Cortex of kidney (tissue), 1 donor: ENCODE measurements at places on chromosomes 16 and 17.

DNA sequence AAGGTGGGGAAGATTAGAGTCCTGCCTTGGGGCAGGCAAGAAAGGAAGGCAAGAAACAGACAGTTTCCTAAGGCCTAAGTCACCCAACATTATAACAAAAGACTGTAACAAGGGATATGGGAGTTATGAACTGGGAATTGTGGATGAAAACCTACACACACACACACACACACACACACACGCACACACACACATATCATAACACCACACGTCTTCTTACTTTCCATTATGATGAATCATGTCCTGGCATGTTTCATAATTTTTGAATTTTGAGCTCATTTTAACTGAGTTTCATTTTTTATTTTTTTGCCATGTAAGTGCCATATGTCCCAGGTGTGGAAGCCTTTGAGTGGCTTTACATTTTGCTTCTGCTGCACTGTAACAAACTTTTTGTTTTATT is 29.9 kb downstream of the HS3ST2 start:
- DNase-seq: no peak

DNA sequence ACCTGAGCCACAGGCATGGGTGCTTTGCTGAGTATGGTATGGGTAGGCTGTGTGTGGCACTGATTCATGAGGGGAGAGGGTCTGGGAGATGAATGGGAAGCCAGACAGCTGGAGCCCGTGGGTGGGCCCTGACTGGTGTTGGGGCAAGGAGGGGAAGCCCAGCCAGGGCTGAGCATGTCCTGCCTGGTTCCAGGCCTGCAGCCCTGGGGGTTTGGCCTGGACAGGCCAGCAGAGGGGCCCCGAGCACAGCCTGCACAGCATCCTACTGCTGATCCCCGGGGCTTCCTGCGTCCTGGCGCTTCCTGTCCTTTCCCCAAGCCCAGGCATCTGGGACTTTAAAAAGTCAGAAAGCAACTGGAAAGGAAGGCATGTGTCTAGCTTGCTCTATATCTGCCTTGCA is 4.6 kb upstream of the MVD start:
- no peak for DNase-seq

GRCh38 chr17:7043497-7044198 is at the start of gene SLC16A11:
TSS of gene SLC16A11 (minus strand) at chr17:7044092. CDS start at chr17:7043513, 579 bp downstream.
- DNase-seq: no peak

DNA sequence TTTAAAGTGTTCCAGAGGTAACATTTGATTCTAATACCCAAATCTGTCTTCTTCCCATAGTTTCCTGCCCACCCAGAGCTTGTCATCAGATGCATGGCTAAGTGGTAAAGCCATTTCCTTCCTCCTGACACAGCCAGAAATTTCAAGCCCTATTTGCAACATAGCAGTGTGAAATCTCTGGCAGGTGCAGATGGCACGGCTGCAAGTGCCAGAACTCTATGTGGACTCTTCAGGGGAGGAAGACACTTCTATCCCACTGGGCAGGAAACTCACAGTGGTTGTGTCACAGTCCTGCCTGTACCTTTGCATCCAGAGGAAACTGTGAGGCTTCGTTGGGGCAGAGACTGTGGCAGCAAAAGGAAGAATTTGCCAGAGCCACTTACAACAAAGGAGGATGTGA is 13.2 kb downstream of the DYNLRB2 start:
- DNase-seq: no peak

GRCh38 chr17:43040655-43041054 is 15.6 kb downstream of the RND2 start:
- DNase-seq: no peak

GRCh38 chr17:34207572-34207971 is 47.5 kb upstream of the CCL2 start:
- DNase-seq: no peak

- DNase-seq: no peak
Measured at GRCh38 chr17:50130559-50131305, 772 bp upstream of the SAMD14 start.

- DNase-seq: no peak
Measured at GRCh38 chr17:4785311-4786105, 656 bp downstream of the VMO1 start.

DNA sequence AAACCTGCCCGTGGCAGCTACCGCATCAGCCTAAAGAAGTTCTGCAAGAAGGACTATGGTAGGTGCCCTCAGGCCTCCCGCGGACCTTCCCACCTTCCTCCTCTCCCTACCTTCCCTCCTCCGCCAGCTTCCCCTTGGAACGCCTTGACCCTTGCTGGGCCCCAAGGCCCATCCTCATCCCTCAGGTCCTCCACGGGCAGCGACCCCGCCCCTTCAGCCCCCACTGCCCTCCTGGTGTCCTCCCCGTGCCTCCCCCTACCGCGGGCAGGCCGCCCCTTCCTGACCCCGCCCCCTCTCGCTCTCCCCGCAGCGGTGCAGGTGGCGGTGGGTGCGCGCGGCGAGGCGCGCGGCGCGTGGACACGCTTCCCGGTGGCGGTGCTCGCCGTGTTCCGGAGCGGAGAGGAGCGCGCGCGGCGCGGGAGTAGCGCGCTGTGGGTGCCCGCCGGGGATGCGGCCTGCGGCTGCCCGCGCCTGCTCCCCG is 1.4 kb upstream of the TBC1D24 start:
- no peak for DNase-seq

- DNase-seq: no peak
Measured at GRCh38 chr16:17543073-17543472, 72.3 kb upstream of the XYLT1 start.

GRCh38 chr16:56163938-56164337 is 27.4 kb upstream of the GNAO1 start:
- DNase-seq: no peak

GRCh38 chr17:27338536-27338985 is 44.6 kb downstream of the WSB1 start:
- no peak for DNase-seq

DNA sequence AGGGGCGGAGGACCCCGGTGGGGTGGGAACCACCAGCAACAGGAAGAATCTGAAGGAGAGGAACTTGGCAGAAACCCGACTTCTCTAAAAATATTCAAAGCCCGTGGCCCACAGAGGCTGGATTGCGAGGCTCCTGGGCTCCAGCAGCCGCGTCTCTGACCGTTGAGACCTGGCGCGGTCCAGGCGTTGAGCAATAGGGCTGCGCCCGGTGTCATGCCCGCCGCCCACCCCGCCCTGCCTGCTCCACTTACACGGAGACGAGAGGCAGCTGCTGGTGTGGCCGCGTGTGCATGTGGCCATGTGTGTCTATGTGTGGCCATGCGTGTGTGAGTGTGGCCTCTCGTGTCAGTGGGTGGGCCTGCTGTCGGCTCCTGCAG is 83.6 kb downstream of the IRF8 start:
- DNase-seq: no peak

DNA sequence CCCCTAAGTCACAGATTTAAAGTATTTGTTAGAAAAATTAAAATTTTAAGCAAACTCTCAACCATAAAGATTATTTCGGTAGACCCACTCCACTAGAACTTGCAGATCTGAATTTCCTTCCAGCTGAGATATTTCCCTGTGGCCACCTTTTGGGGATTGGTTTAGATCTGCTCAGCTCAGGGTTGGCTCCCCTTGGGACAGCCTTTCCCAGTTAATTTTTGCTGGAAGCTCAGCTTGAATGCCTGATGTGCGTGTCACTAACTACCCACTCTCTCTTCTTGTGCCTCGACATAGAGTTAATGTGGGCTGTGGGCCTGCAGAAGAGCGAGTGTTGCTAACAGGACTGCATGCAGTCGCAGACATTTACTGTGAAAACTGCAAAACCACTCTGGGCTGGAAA is 57.6 kb downstream of the YPEL2 start:
- DNase-seq: no peak

DNA sequence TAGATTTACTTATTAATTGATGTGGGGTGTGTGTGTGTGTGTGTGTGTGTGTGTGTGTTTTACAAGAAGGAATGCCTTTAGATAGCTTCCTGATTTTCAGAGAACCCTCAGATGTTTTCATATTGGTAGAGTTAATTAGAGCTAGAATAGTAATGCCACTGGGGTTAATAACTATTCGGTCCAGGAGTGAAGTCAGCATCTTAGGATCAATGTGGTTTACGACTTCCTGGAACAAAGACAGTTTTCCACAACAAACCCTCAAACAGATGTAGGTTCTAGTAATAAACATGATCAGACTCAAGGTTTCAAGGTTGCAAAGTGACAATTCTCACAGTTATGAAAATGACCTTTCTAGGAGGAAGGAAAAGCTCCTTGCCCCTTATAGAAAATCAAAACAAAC is 12.2 kb upstream of the SLC52A1 start:
- no peak for DNase-seq

DNA sequence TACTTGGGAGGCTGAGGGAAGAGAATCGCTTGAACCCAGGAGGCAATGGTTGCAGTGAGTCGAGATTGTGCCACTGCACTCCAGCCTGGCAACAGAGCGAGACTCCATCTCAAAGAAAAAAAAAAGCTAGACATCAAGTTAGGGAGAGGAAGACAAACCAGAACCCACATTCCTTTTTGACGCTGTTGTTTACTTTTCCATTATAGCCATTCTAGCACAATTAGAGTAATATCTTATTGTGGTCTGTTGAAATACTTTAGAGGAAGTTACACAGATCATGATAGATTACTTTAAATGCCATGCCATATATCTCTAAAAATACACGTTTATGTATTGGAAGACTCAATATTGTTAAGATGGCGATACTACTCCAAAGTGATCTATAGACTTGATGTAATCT is 16.5 kb upstream of the ABCC1 start:
- no peak for DNase-seq

GRCh38 chr16:68889508-68890150 is 46.3 kb downstream of the TANGO6 start:
- DNase-seq: no peak

GRCh38 chr17:5753421-5753820 is 169.1 kb upstream of the NLRP1 start:
- no peak for DNase-seq

DNA sequence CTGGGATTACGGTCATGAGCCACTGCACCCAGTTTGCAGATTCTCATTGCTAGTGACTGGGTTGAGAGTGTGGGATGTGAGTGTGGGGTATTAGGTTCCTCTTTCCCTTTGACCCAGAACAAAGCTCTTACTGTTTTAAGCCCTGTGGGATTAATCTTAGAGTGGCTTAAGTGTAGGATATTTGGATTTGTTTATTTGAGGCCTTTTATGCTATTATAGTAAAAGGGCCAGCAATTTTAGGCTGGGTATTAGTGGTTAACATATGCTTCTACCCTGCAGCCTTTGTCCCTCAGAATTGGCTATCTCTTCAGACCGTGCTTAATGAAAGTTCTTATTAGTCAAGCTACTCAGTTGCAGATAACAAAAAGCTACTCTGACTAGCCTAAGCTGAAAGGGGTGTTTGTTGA is 3.2 kb downstream of the SGF29 start:
- DNase-seq: no peak

GRCh38 chr17:67218385-67218950 is 26.5 kb downstream of the HELZ start:
- no peak for DNase-seq

GRCh38 chr17:7314719-7315569 is at the start of gene GPS2:
TSS of gene GPS2 (minus strand) at chr17:7315360. CDS start at chr17:7315052, 308 bp downstream.
- peak; percentile 55 for DNase-seq

DNA sequence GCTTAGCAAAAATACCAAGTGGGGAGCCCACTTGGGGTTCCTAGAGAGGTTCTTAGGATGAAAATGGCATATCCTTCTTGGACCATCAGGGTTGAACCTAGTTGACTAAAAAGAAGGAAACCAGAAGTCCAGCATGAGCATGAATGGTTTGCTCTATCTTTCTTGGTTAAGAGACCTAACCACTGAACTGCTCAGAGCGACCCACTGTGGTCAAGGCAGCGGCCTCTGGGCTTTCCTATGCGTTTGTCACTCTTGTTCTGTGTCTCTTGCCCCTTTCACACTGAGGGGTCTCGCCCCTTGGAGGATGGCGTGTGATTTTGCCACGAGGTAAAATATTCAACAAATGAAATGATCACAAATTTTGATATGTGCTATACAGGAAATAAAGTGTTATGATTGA is 526 bp upstream of the BORCS6 start:
- DNase-seq: no peak

DNA sequence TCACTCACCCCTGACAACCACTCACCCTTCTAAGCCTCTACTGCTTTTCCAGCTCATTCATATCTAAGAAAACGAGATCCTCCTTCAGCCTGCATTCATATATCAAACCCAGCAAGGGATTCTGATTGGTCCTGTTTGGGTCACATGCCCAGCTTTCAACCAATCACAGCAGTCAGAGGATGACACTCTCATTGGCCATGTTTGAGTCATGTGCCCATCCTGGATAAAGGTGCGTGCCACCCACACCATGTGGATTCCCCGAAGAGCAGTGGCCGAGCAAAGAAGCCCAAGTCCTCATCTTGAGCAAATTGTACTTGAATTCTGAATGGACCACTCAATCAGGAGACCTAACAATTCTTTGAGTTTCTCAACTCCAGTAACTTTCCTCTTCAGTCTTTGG is 45.0 kb downstream of the SCNN1G start:
- DNase-seq: no peak

DNA sequence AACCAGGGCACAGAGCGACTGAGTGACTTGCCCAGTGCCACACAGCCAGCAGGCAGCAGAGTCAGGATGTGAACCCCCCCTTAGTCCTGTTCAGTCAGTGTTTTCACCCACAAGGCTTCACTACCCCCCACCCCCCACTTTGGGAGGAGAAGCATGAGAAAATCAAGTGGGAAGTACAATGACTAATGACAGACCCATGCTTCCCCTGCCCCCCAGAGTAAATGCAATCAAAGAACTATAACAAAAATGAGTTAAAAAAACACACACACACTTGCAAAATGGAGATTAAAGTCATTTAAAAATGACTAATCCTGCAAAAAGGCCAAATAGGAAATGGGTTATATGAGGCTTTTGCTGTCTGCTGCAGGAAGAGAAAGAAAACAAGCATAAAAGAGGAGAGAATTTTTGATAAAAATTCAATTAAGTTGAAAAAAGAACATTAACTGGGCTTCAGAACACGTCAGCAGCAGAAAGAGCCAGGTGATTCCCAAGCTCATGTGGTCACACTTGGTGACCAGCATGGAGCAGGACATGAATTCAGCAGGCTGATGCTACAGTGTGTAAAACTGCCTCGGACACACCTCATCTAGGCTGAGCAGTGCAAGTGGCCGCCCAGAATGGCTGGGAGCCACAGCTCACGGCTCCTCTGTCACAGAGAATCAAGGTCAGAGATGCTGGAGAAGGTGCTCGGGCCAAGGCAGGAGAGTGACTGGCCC is 212.3 kb downstream of the ZNF423 start:
- no peak for DNase-seq

DNA sequence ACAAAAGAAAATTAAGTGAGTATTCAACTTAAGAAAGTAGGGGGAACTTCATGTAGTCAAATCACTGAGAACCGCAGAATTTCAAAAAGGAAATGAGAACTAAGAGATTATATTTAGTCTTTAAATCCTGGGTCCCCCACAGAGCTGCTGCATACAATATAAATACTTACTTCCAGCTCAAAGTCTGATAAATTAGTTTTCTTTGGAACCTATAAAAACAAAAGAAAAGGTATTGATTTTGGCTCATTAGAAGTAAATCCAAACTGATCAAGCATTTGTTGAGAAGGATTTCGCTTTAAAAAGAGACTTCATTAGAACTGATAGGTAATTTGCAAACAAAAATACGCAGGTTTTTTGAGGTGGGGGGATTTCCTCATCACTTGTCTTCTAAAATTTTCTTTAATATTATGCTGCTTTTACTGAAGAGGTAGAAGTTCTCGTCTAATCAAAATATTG is 21.9 kb downstream of the PARN start:
- DNase-seq: no peak
